ENCODE measurements at places on chromosomes 11 and 22.

DNA sequence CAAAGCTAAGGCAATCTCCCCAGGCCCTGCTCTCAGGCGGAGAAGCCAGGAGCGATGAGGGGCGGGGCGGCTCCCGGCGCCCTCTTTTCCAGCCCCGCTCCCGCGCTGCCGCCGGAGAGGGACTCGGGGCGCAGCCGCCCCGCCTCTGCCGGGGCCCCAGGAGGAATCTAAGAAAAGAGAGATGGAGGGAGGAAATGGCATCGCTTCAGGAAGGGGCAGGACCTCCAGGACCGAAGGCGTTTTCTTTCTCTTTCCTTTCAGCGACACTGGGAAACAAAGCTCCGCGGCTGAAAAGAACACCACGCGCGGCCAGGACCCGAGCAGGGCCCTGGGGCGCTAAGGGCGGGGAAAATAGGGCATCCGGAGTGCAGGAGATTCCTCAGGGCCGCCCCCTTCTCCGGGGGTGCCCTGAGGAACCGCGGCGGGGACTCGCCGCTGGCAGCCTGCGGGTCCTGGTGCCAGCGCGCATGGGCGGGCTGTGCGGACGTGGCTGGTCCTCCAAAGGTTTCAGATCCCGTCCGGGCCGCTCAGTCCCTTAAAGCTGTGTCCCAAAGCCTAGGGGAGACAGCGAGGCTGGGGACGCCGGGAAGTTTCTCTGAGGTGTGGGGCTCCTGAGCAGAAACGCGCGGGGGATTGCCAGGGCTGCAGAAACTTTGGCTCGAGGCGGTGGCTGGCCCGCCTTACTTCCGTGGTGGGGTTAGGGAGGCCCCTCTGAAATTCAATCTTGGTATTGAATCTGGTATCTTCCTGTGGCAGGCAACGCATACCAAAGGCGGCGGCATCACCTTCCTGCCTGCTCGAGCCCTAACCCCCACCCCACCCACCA is 2.8 kb upstream of the BSX start:
- no peak for DNase-seq

DNA sequence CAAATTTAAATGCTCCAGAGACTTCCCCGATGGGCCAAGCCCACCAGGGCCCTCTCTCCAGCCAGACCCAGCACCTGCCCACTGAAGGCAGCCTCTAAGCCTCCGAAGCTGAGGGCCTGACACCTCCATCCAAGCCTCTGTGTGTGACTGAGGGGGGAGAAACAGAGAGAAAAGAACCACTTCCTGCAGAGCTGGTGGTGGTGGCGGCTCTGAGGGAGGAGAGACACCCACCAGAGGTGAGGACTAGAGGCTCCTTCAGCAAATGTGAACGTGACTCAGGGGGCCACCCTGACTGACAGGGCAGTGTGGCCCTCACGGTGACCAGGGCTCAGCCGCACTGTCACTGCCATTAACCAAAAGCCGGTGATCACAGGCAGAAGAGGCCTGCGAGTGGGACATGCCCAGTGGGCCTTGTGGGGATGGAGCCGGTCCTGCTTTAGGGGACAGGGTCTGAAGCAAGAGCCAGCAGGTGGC is 31.0 kb upstream of the CD5 start:
- no peak for DNase-seq

DNA sequence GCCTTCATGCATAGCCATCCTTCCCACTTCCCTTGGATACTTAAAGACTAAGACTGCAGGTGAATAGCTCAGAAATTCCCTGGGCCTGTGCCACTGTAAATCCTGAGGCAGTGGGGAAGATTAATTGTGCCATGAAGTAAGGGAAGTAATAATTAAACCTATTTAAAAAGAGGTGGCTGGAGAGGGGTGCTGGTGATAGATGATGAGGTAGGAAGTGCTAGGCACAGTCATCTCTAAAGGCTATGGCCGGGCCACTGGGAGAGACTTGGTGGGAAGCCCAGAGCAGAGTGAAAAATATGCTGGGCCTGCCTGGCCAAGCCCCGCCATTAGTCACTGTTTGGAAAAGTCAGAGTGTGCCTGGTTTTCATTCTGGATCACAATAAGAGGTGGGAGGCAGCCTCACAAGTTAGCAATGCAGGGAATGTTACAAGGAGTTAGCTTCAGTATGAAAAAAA is 197.2 kb upstream of the PITPNB start:
- no peak for DNase-seq

GRCh38 chr22:49269371-49269770 is 558.3 kb downstream of the BRD1 start:
- no peak for DNase-seq

DNA sequence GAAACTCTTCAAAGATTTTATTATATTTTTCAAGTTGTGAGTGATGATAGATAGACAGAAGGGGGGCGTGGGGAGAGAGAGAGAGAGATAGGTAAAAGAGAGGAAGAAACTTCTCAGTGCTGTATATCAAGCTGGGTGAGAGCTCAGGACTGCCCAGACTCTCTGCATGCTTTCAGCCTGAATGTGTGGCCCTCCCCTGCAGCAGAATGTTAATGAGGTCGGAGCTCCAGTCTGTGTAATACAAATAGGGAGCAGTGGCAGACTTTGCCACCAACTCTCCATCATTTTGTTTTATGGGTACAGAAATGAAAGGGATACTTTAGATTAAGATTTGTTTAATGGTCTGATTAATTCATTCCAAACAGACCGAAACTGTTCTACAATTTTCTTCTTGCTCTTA is 752.8 kb downstream of the OPCML start:
- no peak for DNase-seq

DNA sequence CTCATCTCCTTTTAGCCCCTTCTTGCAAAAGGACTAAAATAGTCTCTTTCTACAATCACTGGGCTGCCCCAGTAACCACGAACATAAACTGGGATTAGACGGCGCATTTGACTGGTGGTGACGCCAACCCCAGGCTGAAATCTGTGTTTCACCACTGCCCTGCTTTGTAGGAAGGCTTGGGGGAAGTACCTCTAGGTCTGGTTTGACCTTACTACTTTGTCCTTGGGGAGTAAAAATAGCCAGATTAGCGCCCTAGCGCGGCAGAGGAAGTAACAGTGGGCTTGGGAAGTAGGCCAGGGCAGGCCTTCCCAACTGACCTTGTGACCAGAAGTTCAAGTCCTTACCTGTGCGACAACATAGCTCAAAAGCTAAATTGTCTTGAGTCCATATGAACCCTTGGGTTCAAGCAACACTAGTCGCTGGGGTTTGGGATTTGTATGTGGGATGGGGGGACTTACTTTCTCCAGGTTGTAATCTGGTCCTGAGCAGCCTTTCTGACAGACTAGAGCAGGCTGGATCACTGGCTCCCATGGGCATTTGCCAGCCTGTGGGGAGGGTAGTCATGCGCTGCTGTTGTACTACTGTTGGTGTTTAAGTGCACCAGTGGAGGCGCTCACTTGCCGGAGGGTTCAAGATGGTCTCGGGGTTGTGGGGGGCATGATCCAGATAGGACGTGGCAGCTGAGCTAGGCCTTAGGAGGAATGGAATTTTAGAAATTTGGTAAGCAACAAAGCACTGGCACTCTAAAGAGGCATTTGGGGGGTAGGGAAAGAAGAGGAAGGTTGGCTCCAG is 953 bp upstream of the PACS1 start:
- no peak for DNase-seq

- no peak for DNase-seq
These were observed 7.5 kb upstream of the SIGIRR start for GRCh38 chr11:422249-422656.

GRCh38 chr11:44602891-44603310 is 37.4 kb downstream of the CD82 start:
- no peak for DNase-seq

GRCh38 chr11:64767344-64768299 is 7.8 kb upstream of the PYGM start:
- DNase-seq = peak; percentile 54
